Stimulated activated CD4-positive, alpha-beta T cell treated with anti-CD3 and anti-CD28 coated beads, Interleukin-1b, Interleukin-23, amount 100 ng/mL, for 1 hour (primary cell): ENCODE measurements at places on chromosomes 2 and 18.

DNA sequence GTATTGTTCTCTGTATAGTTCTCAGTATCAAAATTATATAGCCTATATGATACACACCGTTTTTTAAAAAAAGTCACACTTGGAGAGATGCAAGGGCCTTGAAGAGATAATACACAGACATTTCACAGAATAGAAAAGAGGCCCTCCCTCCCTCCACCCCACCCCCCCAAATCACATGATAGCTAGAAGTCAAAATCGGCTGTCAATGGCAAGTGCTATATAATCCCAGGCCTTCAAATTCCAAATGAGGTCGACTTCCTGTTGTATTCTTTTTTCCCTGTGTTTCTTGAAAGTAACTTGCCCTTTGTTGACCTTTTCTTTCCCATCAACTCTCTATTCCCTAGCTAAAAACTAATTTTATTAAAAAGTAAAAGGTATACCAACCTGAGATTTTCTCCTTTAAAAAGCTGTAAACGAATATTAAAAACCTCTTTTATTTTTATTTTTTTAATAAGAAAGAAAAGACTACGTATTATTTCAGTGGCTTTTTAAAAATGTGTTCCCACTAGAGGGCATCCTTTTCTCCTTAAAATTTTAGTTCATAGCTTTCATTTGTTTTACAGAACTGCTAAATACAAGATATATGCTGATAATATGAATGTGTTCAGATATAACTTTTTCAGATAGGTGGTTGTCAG is 46.6 kb downstream of the KCMF1 start:
- no peak for DNase-seq

GRCh38 chr2:11562476-11562875 is 28.6 kb downstream of the GREB1 start:
- no peak for DNase-seq

- no peak for DNase-seq
These were observed 379.0 kb upstream of the GCFC2 start for GRCh38 chr2:76089683-76090082.

- no peak for DNase-seq
These were observed 121.1 kb downstream of the DTNB start for GRCh38 chr2:25552318-25552717.
